Stimulated activated CD4-positive, alpha-beta T cell treated with anti-CD3 and anti-CD28 coated beads, Interleukin-4, amount 100 ng/mL, for 48 hours (primary cell): ENCODE measurements at places on chromosomes 4 and X.

DNA sequence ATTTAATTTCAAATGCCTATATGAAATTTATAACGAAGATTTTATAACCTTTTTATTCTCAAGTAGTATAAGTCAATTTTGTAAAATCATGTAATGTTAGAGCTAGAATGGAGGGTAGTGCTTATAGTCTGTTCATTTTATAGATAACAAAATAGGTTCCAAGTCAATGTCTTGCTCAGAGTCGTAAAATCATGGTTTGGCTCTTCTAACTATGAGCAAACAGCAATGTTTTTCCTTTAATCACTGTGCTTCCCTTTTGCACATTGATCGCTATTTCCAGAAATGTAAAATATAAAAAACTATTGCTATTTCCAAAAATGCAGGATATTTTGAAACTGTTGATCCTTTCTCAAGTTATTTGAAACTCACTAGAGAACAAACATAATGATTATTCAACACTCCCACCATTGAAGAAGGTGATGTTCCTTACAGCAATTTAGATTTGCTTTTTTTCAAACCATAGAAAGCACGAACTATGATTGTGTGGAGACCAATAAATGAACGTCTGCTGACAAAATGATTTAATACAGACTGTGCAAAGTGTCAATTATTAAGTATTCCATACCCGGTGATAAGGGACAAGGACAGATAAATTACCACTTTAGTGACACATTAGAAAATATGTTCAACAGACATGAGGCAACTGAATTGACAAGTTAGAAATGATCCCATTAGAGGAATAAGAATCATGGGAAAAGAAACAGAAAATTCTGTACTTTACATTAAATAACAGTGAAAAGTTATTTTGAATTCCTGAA is 412.1 kb upstream of the TECRL start:
- no peak for DNase-seq

- DNase-seq = no peak
Observed at GRCh38 chrX:30224536-30224935, 5.9 kb upstream of the MAGEB3 start.

DNA sequence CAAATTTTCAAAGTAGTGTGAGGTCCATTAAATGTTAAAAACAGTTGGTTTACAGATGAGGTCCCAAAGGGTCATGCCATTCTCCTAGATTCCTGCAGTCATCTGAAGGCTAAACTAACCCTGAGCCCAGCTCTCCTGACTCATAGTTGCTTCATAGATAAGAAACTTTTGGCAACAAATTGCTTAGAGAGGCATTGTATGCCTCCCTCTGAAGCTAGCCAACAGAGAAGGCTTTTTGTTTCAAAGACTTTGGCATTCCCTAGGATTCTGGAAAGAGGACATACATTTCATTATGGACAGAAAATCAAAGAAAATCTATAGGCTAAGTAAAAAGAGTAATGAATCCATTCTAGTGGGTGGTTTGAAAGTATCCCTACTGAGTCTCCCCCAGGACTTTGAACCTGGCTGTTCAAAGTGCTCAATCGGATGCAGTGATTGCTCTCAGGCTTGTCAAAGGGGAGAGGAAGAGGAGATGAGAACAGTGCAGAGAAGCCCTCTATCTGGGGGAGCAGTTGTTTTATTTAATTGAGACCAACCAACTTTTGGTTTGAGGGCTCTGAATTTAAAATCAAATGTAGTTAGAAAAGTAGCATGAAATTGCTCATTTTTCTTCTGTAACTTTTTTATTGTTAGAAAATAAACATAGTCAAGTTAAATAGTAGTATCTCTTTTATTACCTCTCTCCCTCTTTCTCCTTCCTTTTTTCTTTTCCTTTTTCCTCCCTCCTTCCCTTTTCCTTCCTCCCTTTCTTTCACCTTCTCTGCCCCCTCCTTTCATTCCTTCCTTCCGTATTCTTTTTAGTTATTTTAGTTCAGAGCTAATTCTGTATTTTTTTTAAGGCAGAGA is 72.3 kb upstream of the ZNF518B start:
- DNase-seq = no peak

- no peak for DNase-seq
Observed at GRCh38 chr4:98546910-98547594, 111.4 kb downstream of the TSPAN5 start.

DNA sequence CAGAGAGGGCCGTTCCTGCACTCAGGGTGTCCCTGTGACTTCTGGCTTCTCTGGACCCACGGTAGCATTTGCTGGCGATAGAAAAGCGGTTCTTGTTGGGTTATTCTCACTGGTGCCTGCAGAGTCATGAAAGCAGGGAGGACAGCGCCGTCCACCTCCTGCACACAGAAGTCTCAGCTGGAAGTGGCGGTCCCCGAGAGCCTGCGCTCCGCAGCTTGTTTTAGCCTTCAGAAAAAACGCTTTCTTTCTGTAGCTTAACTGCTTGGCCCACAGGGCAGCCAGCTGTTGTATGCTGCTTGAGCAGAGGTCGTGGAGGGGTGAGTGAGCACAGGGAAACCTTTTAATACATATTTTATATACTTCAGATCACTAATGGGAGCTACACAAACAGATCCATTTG is 400.7 kb upstream of the FAT1 start:
- DNase-seq = no peak

DNA sequence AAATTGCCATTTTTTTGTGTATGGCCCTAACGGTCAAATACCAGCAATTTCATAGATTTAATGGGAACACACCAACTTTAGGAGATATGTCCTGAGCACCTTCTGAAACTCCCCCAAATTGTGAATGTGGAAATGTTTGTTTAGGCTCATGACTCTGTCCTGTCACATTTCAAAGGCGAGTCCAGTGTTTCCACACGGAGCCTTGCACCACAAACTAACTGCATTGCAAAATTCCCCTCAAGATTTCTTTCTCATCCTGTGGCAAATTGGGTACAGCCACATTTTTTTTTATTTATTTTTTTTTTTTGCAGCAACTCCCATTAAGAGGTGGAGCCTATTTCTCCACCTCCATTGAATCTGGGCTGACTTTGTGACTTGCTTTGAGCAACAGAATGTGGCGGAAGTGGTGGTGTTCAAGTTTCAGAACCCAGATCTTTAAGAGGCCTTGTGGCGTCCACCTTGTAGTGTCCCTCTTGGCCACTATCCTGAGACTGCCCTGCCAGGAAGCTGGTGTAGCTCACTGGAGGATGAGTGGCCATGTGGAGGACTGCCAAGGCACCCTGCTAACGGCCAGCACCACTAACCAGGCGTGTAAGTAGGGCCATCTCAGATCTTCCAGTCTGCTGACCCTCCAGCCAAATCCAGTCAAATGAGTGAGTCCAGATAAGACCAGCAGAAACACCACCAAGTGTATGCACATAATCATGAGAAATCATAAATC is 172.4 kb upstream of the SCML1 start:
- no peak for DNase-seq

- DNase-seq = no peak
Observed at GRCh38 chr4:16217300-16218051, 8.8 kb downstream of the TAPT1 start.

GRCh38 chr4:140069066-140069465 is 84.9 kb downstream of the MAML3 start:
- no peak for DNase-seq

GRCh38 chr4:110289601-110290100 is 91.2 kb upstream of the ELOVL6 start:
- no peak for DNase-seq

DNA sequence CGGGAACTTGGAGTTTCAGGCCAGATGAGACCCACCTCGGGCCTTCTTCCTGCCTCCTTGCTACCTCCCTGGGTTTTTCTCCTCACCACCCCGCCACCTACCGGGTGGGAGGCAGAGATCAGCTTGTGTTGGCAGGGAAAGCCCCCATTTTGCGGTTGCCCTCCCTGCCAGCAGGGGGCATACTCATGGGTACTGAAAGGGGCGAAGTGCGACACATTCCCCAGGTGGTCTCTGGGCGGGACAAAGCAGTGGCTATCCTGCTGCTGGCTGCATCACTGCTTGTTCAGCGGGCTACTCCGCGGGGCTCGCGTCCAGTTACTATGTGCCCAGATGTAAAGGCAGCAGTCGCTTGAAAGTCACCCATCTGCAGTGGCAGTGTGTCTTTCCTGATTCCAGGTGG is 330.3 kb downstream of the PDHA2 start:
- DNase-seq = no peak

DNA sequence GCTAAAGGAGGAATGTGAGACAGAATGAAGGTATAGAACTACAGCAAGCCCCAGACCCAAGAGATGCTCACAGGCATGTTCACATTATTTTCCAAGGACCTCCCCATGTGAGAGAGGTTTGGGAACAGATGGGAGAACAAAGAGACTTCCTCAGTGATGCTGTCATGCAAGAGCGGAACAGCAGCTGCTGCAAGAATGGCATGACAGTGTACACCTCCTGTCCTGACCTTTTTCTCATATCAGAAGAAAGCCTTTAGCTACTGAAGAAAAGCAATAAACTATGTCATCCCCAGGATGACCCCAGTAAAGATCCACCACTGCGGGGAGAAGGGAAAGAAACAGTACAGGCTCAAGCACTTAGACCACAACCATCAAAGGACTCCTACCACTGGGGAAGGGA is 7.2 kb downstream of the PRDM5 start:
- DNase-seq = no peak
